Stimulated activated CD4-positive, alpha-beta T cell treated with anti-CD3 and anti-CD28 coated beads, Interleukin-15, amount 100 ng/mL, for 48 hours (primary cell): ENCODE measurements at places on chromosomes 7 and 10.

GRCh38 chr7:93910076-93910994 is 4.0 kb downstream of the GNGT1 start:
- no peak for DNase-seq

DNA sequence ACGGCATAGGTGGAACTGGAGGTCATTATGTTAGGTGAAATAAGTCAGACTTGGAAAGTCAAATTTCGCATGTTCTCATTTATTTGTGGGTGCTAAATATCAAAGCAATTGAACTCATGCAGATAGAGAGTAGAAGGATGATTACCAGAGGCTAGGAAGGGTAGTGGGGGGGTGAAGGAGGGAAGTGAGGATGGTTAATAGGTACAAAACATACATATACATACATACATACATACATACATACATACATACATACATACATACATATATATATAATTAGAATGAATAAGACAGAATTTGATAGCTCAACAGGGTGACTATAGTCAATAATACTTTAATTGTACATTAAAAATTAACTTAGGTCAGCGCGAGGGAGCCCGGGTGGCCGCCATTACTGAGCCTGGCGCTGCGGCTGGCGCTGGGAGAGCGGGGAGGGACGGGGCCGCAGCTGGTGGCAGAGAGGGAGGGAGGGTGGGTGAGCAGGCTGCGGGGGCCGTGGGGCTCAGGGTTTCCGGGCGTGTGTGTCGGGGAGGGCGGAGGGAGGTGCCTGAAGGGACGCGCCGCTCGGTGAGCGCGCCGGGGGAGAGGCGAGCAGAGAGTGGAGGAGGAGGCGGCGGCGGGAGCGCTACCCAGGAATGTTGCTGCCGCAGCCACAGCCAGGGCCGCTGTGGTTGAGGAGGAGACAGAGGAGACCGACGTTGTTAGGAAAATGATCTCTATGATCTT is 85.8 kb upstream of the EGFR start:
- no peak for DNase-seq

DNA sequence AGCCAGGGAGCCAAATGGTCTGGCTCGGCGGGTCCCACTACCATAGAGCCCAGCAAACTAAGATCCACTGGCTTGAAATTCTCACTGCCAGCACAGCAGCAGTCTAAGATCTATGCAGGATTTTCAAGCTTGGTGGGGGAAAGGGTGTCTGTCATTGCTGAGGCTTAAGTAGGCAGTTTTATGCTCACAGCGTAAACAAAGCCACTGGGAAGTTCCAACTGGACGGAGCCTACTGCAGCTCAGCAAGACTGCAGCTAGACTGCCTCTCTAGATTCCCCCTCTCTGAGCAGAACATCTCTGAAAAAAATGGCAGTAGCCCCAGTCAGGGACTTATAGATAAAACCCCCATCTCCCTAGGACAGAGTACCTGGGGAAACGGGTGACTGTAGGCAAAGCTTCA is 277.6 kb upstream of the PHF14 start:
- no peak for DNase-seq

- DNase-seq, result no peak
These were observed 248.8 kb upstream of the ZMIZ1 start for GRCh38 chr10:78820007-78820362.

- no peak for DNase-seq
These were observed 102.4 kb downstream of the CFTR start for GRCh38 chr7:117582219-117582704.

DNA sequence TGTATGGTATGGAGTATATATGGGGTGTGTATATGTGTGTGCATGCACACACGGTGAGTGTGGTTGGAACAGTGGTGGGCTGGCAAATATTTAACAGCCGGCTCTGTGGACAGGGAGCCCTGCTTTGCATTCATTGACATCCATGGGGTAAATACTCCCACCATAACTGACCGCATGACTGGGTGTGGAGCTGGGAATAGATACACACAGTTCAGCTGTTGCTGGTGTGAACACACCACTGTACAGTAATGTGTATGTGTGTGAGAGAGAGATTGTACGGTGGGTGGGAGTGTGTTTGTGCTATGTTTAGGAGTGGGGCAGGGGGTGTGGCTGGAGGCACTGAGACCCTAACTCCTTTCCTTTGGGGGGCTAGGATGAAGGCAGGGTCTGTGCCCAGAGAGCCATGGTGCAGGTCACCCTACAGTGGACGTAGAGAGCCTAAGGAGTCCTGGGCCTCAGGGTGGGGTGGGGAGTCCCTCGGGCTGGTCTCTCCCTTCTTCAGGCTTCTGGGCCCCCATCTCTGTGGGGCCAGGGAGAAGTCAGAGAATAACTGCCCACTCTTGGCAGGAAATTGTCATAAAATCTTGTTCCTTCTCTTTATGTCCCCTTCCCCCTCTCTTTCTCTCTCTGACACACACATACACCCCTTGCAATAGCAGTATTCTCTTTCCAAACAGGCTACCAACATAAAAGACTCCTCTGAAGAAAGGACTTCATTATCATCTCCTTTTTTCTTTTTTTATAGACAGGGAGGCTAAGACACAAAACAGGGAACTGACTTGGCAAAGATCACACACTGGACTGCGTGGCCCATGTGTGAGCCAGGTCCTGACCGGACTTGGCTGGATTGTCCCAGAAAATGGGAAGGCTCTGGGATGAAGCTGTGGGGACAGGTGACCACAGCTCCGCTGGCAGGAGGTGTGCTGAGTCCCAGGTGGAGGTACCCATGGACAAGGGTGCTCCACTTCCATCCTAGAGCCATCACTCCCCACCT is 3.2 kb downstream of the SFRP5 start:
- DNase-seq, result no peak

- no peak for DNase-seq
These were observed 190.6 kb downstream of the DIP2C start for GRCh38 chr10:498760-499435.

GRCh38 chr7:38561166-38561565 is 70.0 kb downstream of the AMPH start:
- DNase-seq, result no peak

DNA sequence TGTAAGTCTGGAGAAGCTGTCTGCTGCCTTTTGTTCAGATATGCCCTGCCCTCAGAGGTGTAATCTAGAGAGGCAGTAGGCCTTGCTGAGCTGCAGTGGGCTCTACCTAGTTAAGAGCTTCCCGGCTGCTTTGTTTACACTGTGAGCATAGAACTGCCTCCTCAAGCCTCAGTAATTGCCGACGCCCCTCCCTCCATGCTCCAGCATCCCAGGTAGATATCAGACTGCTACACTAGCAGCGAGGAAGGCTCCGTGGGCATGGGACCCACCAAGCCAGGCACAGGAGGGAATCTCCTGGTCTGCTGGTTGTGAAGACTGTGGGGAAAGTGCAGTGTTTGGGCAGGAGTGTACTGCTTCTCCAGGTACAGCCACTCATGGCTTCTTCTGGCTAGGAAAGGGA is 26.4 kb upstream of the CXCL12 start:
- DNase-seq, result no peak

DNA sequence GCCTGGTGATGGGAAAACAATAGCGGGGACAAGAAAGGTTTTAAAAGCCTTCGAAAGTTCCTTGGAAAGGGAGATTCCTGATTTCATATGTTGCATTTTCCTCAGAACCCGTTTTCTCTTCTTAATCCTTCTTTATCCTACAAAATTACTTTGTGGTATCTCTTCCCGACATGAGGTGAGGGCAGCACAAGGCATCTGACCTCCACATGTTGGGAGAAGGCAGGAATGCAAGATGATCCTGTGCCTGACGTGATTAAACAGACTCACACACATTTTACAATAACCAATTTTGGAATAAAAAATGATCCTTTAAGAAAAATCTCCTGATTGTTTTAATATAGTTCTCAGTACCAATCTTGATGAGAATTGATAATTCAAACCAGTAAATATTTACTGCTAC is 153.3 kb upstream of the MKLN1 start:
- DNase-seq, result no peak

DNA sequence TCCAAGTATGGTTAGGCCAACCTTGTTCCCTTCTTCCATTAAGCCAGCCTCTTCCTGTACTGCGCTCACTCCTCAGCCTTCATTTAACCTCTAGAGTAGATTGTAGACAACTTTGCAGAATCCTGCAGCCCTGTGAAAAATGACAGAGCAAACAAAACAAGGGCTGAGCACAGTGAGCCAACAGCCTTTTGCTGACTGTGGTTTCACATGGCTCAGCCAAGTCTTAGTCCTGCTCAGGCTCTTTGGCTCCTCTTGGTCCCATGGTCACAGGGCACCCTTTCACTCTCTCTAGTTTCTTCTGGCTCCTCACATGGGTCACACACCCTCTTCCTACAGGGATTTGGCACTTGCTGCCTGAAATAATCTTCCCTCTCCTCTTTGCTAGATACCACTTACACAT is 900.3 kb downstream of the CCSER2 start:
- DNase-seq, result no peak

GRCh38 chr7:47292832-47293309 is 289.0 kb downstream of the TNS3 start:
- DNase-seq, result no peak

DNA sequence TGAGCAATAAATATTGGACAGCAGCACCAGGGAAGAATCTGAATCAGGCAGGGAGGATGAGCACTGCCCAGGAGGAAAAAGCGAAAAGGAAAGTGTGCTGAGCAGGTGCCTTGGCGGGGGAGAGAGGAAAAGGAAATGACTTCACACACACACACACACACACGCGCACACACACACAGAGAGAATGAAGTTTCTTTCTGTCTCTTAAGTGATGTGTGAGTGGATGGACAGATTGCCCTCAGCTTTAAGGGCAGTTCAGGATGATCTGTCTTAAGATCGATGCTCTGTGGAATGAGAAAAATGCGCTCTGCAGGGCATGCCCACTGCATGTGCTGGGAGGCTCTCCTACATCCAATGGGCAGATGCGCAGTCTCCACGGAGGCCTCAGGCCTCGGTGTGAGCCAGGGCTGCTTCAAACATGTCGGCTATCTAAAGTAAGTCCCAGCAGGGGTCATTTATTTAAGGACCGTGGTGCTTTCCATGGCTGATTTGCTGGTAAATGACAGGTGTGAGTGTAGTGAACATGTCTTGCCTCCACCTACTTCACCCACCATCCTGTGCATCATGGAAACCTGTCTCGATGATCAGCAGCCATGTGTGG is 2.5 kb upstream of the ACBD5 start:
- DNase-seq, result no peak

DNA sequence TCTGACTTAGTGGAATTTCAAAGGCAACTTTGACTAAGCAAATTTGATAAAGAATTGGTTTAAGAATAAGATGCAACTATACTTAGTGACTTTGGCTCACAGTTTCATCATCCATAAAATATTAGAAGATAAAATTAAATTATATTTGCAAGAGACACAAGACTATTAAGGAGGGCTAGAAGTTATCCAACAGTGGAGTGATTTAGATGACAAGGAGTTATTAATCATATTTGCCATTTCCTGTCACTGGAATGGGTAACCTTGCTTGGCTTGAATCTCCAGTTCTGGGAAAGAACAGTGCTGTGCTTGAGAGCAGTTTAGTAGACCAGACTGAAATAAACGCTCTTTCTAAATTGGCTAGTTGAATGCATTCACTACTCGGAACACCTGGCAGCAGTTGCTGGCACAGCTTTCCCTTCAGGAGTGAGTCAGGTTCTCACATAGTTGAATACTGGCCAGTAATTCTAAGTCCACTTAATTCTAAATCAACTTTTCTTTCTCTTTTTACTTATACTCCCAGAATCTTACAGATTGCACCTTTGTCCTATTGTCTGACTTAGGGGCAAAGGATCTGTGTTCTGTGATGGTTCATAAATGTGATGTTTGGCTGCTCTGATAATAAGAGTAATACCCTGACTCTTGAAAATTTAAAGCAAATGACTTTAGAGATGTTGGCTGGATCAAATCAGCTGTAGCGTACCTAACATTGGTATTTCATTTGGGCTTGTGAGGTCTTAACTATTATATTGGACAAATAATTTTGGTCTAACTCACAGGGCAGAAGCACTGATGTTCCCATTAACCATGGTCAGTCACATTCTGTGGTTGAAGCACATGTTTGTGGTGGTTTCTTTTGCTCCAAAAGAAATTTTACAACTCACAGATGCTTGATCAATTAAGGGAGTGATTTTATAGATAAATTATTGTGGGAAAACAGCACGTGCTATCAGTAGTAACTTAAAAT is 16.6 kb downstream of the STMP1 start:
- DNase-seq, result no peak

- no peak for DNase-seq
These were observed 41.2 kb upstream of the PLPP4 start for GRCh38 chr10:120415709-120416330.

DNA sequence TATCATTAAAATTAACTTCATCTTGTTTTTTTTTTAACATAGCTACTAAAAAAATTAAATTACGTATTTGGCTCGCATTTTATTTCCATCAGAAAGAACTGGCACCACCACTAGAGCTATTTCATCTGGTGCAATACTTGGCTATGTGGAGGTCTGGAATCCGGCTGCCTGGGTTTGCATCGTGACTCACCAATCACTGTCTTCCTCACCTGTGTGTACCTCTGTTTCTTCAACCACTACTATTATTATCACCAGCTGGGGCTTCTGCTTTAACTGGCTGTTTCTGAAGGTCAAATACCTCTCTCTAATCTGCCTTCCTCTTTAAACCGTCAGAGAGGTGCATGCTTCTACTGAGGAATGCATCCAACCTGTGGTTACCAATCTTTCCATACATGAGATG is 6.5 kb downstream of the WDR91 start:
- no peak for DNase-seq

DNA sequence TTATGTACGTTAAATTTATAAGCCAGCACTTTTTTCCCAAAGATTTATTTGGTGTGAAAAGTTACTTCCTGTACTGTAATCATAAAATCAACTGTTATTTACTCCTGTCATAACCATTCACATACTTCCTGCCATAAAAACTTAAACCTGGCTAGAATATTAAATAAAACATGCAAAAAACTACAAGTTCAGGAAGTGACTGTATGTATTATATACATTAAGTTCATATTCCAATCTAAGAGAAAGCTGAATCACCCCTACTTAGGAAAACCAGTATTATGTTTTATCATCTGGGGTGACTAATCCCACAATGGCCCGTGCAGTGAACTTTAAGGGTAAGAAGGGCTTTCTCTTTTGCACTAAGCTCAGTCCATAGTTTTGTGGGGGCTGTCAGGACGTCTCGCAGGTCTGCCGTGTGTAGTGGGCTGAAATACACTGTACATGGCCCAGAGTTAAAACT is 183.7 kb upstream of the KLF14 start:
- no peak for DNase-seq

GRCh38 chr7:39240864-39241263 is 263.2 kb downstream of the POU6F2 start:
- DNase-seq, result no peak

DNA sequence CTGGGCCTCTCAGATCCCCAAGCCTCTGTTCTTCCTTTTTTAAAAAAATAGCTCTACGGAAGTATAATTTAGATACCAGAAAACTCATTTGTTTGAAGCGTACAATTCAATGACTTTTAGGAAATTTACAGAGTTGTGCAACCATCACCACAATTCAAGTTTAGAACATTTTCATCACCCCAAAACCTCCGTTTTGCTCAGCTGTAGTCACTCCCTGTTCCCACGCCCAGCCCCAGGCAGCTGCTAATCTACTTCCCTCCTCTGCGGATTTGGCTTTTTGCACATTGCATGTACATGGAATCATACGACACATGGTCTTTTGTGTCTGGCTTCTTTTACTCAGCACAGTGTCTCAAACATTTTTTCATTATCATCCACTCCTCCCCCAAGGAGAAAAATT is 229.2 kb downstream of the TCF7L2 start:
- no peak for DNase-seq
